NCI-H446 treated with DMSO at 0.1 percent for 48 hours (cell line): ENCODE measurements at places on chromosomes 12 and 14.
A peak's percentile ranks its signal among the peaks of the same experiment; 100 is the strongest.

GRCh38 chr14:57066887-57067513, 201.7 kb downstream of the EXOC5 start:
- DNase-seq, result peak; percentile 1

DNA sequence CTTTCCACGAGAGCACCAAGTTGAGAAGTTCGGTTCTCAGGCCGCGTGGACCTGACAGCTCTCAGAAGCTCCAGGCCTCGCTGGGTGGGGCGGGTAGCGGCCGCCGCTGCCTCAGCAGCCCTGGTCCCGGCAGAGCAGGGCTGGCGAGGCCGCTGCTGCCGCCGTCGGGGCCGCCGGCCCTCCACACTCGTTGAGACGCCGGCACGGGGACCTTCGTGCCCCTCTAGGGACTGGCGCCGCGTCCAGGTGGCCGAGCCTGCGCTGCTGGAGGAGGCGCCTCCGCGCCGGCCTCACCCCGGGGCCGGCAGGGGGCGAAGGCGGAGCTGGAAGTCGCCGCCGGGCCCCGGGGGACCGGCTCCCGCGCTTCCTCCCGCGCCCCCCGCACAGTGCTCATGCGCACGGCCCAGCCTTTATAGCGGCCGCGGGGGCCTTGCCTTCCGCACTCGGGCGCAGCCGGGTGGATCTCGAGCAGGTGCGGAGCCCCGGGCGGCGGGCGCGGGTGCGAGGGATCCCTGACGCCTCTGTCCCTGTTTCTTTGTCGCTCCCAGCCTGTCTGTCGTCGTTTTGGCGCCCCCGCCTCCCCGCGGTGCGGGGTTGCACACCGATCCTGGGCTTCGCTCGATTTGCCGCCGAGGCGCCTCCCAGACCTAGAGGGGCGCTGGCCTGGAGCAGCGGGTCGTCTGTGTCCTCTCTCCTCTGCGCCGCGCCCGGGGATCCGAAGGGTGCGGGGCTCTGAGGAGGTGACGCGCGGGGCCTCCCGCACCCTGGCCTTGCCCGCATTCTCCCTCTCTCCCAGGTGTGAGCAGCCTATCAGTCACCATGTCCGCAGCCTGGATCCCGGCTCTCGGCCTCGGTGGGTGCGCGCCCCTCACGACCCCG, at the start of gene COCH:
COCH (plus strand) TSS at position 440 of the 879 bp plus-strand sequence; CDS start at position 820, 380 bp downstream.
- peak; percentile 64 for DNase-seq

DNA sequence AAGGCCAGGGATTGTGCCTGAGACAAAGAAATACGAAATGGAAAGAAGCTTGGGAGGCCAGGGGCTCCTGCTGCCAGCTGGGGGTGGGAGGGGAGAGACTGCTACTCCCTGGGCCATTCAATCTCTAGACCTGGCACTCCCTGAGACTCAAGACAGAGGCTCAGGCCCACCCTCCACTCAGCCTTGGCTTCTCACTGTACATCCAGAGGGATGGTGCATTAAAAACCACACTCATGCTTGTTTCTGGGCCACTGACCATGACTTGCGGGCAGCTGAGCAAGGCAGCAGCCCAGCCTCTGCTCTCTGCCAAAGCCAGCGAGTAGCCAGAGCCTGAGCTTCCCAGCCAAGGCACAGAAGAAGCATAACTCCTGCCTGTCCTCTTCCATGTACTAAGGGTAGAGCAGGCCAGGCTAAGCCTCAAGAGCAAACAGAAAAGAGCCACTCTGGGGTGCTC, 41.5 kb downstream of the PITPNM2 start:
- no peak for DNase-seq

- DNase-seq, result no peak
Observed at GRCh38 chr12:54337854-54338650, 13.1 kb downstream of the COPZ1 start.

DNA sequence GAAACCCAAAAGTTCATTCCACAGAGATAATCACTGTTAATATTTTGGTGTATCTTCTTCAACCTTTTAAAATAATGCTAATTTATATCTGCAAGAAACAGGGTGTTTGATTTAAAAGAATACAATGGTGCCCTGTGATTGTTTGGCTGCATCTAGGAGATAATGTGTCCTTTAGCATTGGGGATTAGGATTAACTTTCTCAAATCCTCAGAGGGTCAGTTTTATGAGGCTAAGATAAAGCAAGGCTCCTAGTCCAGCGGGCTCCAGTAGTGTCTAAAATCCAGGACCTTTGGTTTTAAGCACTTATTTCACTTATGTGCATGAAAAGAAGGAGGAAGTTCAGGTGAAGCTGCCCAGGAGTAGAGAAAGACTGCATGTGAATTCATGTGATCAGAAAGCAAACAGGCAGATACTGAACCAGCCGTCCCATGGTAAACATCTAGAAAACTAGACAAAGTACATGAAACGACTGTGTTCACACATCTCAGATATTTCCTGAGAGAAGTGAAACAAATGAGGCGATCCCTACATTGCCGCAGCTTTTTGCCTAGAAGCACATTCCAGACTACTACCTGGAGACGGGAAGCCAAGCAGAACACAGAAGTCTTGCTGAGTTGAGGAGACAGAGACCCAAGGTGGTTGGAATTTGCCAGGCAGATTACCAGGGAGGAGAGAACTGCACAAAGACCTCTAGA, 129.1 kb upstream of the MAX start:
- no peak for DNase-seq

DNA sequence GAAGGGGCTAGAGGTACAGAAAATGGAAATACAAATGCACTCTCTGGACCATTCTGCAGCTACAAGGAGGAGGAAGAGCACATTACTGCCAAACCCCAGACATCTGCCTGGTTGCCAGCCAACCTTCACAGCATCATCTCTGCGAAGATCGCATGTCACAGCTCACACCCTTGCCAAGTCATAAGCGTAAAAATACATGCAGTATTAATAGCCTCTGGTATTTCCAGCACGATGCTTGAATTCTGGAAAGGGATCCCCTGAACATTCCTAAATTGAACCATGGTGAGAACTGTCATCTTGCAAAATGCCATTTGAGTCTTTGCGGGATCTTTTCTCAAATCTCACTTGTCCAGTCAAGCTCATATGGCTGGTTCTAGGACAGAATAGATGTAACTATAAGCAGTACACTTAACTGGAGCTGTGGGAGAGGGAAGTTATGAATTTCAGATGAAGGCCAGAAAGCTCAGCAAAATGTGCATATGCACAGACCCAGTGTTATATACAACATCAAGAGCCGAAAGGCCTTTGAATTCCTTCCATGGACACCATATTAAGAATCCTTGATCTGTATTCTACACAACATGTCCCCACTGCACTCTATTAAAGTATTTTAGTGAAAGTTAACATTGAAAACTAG, 211.6 kb downstream of the DUSP6 start:
- peak; percentile 84 for DNase-seq

DNA sequence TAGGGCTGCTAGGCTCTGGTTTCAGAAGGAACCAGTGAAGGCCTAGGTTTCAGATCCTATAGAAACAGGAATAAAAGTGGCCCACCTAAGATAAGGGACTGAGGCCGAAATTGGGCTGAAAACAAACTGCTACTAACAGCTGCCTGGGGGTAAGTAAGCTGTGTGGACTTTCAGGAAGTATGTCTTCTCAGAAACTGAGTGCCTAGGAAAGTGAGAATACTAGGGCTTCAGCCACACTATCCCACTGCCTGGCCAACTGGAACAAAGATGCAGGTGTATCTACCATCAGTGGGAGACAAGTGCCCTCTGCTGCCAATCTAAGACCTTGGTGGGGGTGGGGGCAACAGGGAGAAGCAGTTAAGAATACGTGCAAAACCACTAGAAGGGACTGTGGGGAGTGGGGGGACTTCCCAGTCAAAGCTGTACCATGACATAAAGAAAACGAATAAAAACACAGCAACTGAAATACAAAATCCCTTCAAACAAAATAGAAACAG, 82.5 kb downstream of the MED13L start:
- no peak for DNase-seq

GRCh38 chr12:132507161-132507538, 17.2 kb downstream of the FBRSL1 start:
- DNase-seq, result no peak

- no peak for DNase-seq
Observed at GRCh38 chr12:21353487-21353886, 18.8 kb upstream of the SLCO1A2 start.
